ENCODE measurements at places on chromosomes 11 and 22.

GRCh38 chr11:62592146-62592815, 958 bp upstream of the TUT1 start:
- no peak for DNase-seq

DNA sequence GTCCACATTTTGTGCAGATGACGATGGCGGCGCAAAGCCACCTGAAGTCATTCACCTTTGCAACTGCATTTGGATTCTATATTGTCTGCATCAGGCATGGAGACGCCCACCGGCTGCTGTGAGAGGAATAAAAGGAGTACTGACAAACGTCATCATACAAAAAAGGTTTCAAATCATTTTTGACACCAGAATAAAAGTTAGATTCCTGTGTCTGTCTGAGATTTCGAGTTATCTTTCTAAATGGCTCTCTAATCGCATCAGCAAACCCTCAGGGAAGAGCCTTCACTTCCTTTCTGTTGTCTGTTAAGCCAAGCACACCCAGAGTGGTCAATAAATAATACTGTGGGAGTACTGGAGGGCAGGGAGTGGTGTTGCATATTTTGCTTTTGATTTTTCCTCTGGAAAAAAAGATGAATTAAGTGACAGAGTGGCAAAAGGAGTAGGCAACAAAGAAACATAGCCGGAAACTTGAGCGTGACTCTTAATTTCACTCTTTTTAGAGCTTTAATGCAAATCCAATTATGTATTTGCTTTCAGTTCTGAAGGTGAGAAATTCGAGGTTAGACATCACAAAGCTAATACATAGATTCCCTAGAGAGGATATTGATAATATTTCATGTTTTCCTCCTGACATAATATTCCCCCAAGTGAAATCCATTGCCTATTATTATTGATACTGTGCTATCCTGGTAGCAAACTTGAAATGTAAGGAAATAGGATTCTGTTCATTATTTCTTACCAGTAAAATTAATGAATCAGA, 150.8 kb upstream of the MTMR2 start:
- DNase-seq, result no peak

GRCh38 chr11:7973011-7973410, 7.8 kb upstream of the NLRP10 start:
- peak; percentile 61 for DNase-seq

DNA sequence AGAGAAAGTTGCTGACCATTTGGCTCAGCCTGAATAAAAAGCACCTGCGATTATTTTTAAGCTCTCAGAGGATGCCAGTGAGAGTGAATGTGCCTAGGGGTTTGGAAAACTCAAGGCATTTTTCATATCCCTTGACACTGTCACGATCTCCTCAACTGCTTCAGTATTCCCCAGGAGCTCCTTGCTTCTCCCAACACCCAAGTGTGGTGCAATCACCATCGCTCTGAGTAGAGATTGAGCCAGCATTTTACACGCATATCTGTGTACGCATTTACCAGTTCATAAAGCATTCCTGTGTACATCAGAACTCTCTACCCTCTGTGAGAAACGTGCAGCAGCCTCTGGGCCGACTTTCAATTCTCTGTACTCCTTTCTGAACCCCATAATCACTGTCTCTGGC, 1.3 kb downstream of the SRRD start:
- DNase-seq, result peak; percentile 13

DNA sequence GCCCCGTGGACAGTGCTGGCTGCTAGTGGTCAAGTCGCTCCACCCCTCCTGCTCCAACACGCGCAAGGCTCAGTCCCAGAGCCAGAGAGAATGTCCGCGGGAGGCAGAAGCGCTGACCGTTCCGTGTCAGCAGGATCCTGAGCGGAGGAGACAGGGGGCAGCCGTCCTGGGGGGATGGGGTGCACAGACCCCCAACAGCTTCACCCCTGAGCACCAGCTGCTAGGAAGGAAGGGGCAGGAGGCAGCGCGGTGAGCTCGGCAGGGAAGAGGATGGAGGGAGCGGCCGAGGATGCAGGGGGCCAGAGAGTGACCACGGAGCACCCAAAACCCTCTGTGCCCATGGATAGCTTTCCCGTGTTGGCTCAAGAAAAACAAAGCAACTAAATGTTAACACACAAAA, 6.4 kb upstream of the TTLL8 start:
- no peak for DNase-seq

Measured in cardiac fibroblast (primary cell).